ENCODE measurements at places on chromosomes 13 and 19. TPM values are rescaled to one million over a fixed set of nuclear protein-coding genes. Genes with fewer than 3 reads are reported as not detected.
A peak's percentile ranks its signal among the peaks of the same experiment; 100 is the strongest.

The ZNF480 gene
- total RNA-seq = 6.4 TPM

The ZSCAN5B gene
- not detected for total RNA-seq

The NLRP9 gene
- not detected for total RNA-seq

DNA sequence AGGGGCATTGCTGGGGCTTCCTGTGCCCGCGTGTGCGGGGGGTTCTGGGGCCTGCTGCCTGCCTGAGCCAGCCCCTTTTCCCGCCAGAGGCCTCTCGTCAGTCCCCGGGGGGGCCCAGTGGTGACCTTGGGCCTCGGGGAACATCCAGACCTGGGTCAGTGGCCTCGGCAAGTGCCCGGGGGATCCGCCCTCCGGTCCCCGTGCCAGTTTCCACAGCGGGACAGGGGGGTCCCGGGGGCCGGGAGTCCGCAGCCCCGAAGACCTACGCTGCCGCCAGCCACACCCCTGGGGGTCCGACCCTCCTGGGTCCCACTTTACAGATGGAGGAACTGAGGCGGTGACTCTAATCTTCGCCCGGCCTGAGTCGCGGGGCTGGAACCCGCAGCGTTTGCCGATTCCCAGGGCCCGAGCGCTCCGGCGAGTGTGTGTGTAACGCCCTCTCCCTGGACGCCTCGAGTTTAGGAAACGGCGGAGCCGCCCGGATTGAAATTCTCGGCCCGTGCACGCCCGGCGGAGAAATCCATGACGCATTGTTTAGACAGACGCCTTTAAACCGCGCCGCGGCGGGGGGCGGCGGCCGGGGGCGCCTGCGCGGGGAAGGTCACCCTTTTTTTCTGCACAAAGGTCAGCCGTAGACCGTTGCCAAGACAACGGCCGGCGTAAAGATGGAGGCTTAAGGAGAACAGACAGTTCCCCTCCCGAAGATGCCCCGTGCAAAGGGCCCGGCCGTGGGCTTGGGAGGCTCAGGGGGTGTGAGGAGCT is 39.3 kb downstream of the EFNA2 start:
- peak; percentile 67 for DNase-seq

GRCh38 chr13:87129602-87130300 is 541.4 kb upstream of the SLITRK5 start:
- DNase-seq = no peak

- no peak for DNase-seq
Measured at GRCh38 chr13:114166381-114167131, 12.5 kb upstream of the CFAP97D2 start.

GRCh38 chr13:74667656-74668203 is 533.5 kb upstream of the KLF12 start:
- no peak for DNase-seq

The SBK3 gene
- not detected for total RNA-seq

- no peak for DNase-seq
Measured at GRCh38 chr13:41313117-41313516, 2.0 kb downstream of the NAA16 start.

GRCh38 chr19:7292950-7293761 is 1.1 kb downstream of the INSR start:
- DNase-seq = peak; percentile 6

The ZNF256 gene
- total RNA-seq = 12.9 TPM

DNA sequence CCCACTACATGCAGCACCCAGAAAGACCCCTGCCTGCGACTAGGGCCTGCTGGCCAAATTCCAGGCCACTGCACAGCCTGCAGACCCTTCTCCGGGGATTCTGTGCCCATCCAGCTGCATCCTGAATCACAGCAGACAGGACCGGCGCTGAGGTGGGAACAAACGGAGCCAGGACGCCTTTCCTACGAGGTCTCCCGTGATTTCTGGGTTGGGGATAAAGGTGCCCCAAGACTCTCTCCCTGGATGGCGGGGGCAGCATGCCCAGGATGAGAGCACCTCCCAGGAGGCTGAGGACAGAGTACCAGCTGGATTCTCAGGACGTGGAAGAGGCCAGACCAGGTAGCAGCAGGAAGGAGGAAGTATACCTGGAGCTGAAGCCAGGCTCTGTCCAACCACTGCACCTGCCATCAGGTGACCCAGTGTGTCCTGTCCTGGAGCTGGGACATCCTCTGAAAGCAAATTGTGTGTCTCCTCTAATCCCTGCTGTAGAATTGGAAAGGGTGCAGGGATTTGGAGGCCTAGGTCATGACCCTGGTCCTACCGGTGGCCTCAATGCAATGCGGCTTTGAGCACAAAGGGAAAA is 3.4 kb upstream of the FUT5 start:
- no peak for DNase-seq

DNA sequence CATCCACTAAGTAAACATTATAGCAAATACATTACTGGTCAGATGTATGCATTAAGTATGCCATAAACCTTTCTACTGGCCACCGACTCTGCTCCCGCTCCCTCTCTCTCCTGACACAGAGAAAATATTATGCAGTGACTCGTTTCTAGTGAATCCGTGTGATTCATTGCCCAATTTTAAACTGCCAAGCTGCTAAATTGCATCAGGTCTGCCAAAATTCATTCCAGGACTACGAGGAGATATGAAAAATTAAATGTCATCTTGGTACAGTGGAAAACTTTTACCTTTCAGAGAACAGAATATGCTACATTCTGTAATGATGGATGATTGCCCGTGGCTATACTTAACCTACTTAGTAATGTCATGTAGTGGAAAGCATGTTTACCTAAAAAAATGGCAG is 368.8 kb upstream of the TSHZ3 start:
- no peak for DNase-seq

The ZNF417 gene
- 12.9 TPM for total RNA-seq

The BORCS8 gene
- 29.8 TPM for total RNA-seq

DNA sequence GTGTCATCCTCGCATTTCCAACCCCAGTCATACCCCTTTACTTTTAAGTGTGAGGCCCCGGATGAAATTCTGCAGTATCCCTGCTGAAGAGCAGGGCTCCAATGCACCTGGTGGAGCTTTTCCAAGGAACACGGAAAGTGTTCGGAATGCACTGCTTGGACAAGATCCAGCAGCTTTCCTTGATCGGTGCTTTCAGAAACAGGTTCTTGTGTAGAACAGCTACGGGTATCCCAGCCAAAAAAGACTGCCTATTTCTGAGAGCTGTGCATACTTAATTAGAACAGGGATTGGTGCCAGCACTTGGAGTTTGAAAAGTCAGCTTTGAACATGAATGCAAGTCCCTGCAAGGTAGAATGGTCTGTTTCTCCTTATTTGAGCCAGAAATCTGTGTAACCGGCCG is 87.2 kb upstream of the C1QTNF9B start:
- no peak for DNase-seq

The POLR2E gene
- total RNA-seq = 291 TPM

GRCh38 chr13:51797664-51798488 is 6.1 kb downstream of the DHRS12 start:
- peak; percentile 56 for DNase-seq

- DNase-seq = peak; percentile 87
Measured at GRCh38 chr19:32345261-32346207, at the start of gene ZNF507. ZNF507 (plus strand) TSS chr19:32345610; CDS start chr19:32352831, 7,221 bp downstream.

The ZNF229 gene
- 4.5 TPM for total RNA-seq

DNA sequence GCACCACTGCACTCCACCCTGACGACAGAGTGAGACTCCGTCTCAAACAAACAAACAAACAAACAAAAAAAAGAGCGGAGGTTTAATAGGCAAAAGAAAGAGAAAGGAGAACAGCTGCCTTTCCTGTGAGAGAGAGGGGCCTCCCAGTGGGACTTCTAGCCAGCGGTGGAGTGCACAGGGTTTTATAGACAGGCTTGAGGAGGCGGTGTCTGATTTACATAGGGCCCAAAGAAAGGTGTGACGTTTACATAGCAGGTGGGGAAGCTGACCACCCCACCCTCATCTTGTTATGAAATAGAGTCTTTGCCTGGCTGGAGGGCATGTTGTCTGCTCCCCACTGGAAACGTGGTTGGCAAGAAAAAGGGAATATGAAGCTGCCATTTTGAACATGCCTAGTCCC is 106.0 kb upstream of the CSNK1A1L start:
- no peak for DNase-seq

DNA sequence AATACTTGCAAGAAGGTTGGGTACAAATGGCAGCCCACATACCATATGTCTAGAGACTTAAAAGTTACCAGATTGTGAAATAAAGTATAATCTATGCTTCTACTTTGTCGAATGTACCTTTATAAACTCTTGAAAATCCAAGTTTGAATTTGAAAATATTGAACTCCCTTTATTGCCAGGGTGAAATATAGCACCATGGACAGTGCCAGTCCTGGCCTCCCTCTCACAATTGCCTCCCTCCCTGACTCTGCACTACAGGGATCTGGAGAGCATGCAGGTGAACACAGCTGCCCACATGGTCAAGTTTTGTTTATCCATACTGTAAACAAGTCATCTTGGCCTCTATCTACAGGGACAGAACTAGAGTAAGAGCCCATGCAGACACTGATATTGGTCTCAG is 394.1 kb upstream of the SLITRK6 start:
- no peak for DNase-seq

- DNase-seq = no peak
Measured at GRCh38 chr19:5192568-5192967, 148.0 kb downstream of the PTPRS start.

GRCh38 chr13:20118268-20119140 is 42.3 kb downstream of the GJA3 start:
- peak; percentile 10 for DNase-seq

DNA sequence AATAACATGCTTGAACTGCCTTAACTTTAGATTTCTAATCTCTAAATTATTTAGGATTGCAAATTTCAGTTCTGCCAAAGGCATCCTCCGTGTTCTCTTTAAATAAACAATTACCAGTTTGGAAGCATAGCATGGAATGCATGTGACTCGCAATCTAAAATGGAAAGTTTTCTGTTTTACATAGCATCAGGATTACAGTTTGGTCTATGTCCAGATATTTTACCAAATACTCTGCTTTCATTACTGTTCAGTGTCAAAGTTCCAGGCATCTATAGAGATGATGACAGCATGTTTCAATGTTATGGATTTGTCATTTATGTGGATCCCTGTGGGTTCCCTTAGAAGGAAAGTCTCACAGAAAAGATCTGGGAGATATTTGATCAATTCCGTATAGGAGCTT is 16.8 kb downstream of the FLT1 start:
- DNase-seq = no peak

The FAM124A gene
- 0.30 TPM for total RNA-seq

- no peak for DNase-seq
Measured at GRCh38 chr13:31014456-31014855, 82.0 kb downstream of the TEX26 start.

- no peak for DNase-seq
Measured at GRCh38 chr13:59442944-59443486, 720.7 kb downstream of the DIAPH3 start.

GRCh38 chr19:34269489-34269888 is 15.1 kb downstream of the GARRE1 start:
- no peak for DNase-seq

DNA sequence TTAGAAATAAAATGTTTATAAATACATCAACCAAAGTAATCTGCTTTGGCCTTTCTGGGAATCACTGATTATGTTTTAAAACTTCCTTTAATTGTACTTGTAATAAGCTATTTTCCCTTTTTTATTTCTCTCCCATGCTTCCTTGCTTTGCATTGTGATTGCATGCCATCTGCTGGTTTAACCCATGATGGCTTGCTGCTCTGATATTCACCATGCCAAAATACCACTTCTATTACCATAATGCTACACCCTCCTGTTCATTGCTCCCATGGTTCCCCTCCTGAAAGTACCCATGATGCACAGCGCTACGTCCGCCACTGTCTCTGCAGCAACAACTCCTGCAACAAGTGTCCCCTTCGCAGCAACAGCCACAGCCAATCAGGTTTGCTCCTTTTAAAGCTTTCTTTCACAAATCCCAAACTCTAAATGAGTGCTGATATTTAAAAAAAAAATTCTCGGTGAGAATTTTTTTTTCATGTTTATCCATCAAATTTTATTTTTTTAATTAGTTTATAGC is 67.7 kb upstream of the RAP2A start:
- DNase-seq = no peak

GRCh38 chr19:38596057-38596981 is 21.4 kb downstream of the MAP4K1 start:
- DNase-seq = peak; percentile 20

The ZNF493 gene
- total RNA-seq = 10.4 TPM

DNA sequence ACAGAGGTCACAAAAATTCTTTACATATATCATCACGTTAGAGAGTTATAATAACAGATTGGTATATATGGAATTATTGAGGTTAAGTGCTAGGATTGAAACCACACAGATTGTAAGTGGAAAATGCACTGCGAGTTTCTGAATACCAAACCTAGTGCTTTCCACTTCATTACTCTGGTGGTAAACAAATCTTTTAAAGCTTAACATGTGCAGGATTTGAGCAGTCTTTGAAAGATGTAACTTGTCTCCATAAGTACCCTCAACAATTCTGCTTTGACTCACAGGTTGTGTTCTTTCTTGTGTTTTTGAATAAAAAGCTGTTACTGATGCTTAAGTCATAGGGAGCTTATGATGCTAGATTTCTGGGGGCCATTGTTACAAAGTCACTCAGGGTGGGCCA is 314.7 kb upstream of the DACH1 start:
- DNase-seq = no peak

- no peak for DNase-seq
Measured at GRCh38 chr19:41366089-41366488, 2.1 kb upstream of the B9D2 start.

The FFAR3 gene
- total RNA-seq = 1.2 TPM

DNA sequence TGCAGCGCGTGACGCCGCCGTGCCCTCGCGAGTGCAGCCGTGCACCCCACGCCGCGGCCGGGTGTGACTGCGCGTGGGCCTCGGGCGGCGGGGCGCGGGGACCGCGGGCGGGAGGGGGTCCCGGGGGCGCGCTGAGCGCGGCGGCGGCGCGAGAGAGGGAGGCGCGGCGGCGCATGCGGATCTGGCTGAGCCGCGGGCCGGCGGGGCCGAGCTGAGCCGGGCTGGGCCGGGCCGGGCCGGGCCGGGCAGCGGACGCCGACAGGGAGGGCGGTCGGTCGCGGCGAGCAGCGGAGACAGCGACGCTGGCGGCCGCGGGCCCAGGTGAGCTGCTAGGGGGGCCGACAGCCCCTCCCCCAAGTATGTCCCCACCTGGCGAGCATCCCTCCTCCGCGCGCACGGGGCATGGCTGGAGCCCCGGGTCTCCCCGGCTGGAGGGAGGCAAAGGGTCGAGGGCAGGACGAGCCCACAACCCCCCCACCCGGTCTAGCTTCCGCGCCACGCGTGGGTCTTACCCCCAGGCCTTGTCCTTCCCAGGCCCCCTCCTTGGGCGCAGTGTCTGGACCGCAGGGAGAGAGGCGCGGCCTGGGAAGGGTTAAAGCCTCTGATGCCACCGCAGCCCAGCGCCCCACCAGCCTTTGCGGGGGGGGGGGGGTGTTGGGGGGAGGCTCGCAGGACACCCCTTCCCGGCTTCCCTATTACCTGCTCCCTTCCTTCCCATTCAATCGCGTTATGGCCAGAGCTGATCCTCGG is at the start of gene SPTBN4:
TSS of gene SPTBN4 (plus strand) at position 17 of the 750 bp plus-strand sequence. CDS start 5,621 bp downstream, outside the sequence.
- peak; percentile 19 for DNase-seq

DNA sequence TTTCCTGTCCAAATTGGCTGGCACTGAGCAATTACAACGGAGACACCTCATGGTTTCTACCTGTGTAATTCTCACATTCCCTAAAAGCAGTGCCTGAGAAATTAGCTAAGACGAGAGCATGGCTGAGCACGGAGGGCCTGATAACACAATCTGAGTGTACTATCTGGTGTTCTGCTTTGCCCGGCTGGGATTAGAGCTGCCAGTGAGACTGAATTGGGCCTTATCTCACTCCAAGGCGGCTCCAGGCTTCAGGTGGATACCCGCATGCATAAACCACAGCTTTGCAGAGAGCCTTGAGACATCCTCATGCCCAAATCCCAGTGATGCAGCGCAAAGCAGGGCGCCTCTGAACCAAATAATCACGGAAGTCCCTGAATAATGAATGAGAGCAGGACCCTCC is 172.3 kb downstream of the OXGR1 start:
- DNase-seq = no peak

All from activated naive CD8-positive, alpha-beta T cell treated with anti-CD3 and anti-CD28 coated beads for 36 hours (primary cell).